RPMI7951 (cell line): ENCODE measurements at places on chromosomes 7 and 10. TPM values are rescaled to one million over a fixed set of nuclear protein-coding genes. Genes with fewer than 3 reads are reported as not detected.
A peak's percentile ranks its signal among the peaks of the same experiment; 100 is the strongest.

The NEUROD6 gene
- not detected in 2 replicates for total RNA-seq

The FIGNL1 gene
- 62.6 and 72.3 TPM in 2 replicates for total RNA-seq

The AKR1B15 gene
- 1.4 and 2.6 TPM in 2 replicates for total RNA-seq

The LZTS2 gene
- total RNA-seq, result 20.3 and 29.7 TPM in 2 replicates

The AKR1D1 gene
- not detected in 2 replicates for total RNA-seq

The SPDYE11 gene
- not detected in 2 replicates for total RNA-seq

The ZNF853 gene
- under 0.01 and 0.10 TPM in 2 replicates for total RNA-seq

The IL6 gene
- total RNA-seq, result 11.4 and 14.3 TPM in 2 replicates

The GPRIN2 gene
- total RNA-seq, result not detected in 2 replicates

The UNC5B gene
- total RNA-seq, result 19.3 and 25.3 TPM in 2 replicates

The ADGRA1 gene
- total RNA-seq, result not detected in 2 replicates

The R3HCC1L gene
- 12.5 and 12.6 TPM in 2 replicates for total RNA-seq

DNA sequence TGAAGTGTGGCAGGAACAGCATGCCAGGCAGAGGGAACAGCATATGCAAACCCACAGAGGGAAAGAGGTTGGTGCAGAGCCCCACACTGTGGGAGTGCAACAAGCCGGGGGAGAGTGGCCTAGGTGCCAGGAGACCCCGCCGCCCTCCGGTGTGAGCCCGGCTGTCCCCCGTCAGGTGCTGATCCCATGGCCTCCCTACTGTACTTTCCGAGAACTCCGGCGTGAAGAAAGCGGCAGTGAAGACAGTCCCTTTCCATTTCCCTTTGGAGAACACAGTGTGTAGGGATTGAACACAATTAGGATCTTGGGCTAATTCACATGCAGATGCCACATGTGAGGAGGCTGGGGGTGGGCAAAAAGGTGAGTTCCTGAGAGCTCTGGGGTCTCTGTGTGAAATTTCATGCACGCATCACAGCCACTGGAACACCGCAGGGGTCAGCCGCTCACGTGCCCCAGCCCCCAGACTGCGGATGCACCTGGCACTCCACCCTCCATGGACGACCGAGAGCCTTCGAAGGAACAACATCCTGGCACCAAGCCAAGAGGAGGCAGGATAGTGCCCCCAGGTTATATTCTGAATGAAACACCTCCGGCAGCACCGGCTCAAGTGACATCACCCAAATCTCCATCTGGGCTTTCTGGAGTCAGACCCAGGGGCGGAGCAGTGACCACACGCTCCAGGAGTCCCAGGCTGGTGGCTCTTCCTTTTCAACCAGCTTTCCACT, 82.1 kb upstream of the PPP2R2D start:
- no peak for DNase-seq

- DNase-seq, result no peak
Measured at GRCh38 chr7:25496476-25497368, 268.4 kb upstream of the NPVF start.

GRCh38 chr10:2891073-2891769, 176.1 kb upstream of the PFKP start:
- no peak for DNase-seq

DNA sequence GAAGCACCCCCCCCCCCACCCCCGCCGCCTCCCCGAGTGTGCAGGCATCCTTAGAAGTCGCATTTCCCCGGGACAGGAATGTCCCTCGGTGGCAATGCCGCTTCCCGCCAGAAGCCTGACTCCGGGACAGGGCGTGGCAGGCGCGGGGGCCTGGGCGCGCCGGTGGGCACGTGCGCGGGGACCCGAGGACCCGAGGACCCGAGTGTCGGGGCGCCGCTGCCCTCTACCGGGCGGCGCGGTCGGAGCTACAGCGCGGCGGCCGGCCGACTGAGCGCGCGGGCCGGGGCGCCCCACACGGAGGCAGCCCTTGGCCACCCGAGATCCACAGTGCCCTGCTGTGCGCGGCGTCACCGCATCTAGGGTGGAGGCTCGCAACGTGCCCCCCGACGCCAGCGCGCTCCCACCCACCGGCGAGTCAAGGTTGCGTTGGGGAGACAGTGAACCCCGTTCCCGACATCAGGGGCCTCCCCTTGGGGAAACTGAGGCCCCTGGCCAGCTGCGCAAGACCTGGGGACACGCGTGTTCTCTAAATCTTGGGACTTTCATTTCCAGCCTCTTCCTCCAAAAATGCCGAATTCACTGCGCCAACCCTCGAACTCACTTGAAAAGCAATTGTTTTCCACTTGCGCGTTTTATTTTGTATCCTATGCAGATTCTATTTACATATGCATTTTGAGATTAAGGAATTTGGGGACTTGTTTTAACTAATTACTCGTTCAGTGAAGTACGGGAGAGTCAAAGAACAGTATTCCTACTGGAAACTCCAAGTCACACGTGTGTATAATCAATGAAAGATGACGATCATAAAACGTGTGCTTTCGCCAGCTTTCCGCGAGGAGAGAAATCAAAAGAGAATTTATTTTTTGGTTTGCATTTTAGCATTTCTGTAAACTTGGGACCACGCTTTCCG, 3.1 kb upstream of the CUX1 start:
- peak; percentile 60 for DNase-seq

GRCh38 chr7:100951888-100952560, 2.7 kb downstream of the MUC3A start:
- DNase-seq, result no peak

- DNase-seq, result no peak
Measured at GRCh38 chr7:119578116-119578515, 694.9 kb upstream of the KCND2 start.

DNA sequence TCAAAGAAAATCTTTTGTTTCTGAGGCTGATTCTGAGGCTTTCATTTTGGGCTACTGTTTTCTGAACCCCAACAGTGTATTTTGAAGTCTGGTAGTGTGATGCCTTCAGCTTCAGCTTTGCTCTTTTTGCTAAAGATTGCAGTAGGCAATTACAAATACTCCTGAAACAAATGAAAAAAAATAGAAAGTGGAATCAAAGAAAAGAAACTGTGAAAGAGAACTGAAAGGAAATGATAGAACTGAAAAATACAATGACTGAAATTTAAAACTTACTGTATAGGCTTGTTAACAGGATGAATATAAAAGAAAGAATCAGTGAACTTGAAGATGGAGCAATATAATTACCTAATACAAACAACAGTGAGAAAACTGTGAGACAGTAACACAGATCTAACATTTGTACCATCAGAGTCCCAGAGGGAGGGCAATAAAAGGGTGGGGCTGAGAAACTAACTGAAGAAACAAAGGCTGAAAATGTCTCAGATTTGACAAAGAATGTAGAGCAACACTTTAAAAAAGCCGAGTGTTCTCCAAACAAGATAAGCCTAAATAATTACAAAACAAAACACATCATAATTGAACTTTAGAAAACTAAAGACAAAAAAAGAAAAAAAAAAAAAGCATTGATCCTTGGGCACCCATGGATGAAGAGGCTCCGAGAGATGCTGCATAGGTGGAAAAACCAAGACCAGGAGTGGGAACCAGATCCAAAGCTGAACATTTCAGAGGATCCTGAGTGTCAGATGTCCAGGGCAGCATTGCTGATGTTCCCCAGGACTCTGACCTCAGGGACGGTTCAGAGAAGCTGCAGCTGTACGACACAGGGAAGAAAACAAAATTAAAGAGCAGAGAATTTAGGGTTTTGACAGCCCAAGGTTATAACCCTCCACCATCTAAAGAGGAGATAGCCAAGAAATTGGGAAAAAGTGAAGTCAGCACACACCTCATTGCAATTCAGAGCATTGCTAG, 223.2 kb upstream of the IGFBP3 start:
- no peak for DNase-seq

DNA sequence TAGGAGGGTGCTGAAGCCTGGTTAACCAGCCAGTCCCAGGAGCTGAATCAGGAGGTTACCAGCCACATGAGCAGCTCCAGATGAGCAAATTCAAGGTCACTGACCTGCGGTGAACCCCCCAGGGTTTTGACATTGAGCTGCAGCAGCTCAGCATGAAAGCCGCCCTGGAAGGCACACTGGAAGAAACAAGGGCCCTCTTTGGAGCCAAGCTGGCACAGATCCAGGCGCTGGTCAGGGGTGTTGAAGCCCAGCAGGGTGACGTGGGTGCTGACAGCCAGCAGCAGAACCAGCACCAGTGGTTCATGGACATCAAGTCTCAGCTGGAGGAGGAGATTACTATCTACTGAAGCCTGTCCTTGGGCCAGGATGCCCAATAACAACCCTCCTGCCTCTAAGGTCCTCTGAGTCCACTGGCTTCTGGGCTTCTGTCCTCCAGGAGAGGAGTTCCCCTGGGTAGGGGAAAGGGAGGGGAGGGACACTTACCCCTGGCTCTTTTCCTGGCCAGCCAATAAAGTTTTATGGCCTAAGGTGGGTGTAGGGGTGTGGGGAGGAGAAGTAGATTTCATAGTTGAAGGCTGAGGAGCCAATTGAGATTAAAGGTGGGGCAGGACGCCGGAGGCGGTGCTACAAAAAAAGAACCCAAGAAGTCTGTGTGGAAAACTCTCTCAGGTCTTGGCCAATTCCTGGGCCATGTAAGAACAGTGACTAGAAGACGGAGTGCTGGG, 29.4 kb upstream of the ATOH7 start:
- DNase-seq, result peak; percentile 24

- DNase-seq, result peak; percentile 78
Measured at GRCh38 chr7:30845426-30846135, 66.1 kb upstream of the AQP1 start.

GRCh38 chr10:80196950-80197315, 8.4 kb downstream of the ANXA11 start:
- DNase-seq, result no peak

GRCh38 chr10:72694476-72695369, 2.8 kb downstream of the MCU start:
- peak; percentile 42 for DNase-seq

GRCh38 chr7:91266689-91267090, 2.5 kb downstream of the FZD1 start:
- no peak for DNase-seq

DNA sequence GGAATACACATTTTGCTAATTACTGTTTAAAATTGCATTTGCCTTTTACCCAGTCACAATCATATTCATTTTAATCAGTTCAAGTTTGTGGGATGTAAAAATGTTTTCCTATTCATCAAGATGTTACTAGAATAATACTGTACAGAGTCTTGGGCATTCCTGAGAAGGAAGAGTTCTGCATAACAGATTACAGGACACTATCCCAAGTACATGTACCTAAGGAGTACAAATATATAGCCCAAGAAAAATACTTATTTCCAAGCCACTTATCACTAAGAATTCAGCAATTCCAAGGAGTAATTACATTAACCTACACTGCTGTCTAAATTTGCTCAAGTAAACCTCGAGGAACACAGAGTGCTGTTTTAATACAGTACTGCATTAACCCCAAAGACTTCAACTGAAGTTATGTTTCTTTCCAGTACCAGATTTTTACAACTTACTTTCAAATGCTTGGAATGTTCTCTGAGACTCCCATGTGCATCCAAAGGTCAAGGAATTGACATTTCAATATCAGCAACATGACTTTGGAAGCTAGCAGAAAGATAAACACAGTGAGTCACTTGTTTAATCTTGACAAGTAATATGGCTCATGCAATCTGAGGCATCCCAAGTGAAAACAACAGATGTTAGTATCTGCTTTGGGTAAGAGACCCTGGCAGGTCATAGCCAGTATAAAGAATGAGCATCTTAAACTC, 125.4 kb upstream of the BET1 start:
- peak; percentile 86 for DNase-seq

- DNase-seq, result peak; percentile 96
Measured at GRCh38 chr7:46908770-46909169, 673.1 kb downstream of the TNS3 start.

GRCh38 chr7:114086537-114086913, 167.7 kb upstream of the PPP1R3A start:
- DNase-seq, result no peak

DNA sequence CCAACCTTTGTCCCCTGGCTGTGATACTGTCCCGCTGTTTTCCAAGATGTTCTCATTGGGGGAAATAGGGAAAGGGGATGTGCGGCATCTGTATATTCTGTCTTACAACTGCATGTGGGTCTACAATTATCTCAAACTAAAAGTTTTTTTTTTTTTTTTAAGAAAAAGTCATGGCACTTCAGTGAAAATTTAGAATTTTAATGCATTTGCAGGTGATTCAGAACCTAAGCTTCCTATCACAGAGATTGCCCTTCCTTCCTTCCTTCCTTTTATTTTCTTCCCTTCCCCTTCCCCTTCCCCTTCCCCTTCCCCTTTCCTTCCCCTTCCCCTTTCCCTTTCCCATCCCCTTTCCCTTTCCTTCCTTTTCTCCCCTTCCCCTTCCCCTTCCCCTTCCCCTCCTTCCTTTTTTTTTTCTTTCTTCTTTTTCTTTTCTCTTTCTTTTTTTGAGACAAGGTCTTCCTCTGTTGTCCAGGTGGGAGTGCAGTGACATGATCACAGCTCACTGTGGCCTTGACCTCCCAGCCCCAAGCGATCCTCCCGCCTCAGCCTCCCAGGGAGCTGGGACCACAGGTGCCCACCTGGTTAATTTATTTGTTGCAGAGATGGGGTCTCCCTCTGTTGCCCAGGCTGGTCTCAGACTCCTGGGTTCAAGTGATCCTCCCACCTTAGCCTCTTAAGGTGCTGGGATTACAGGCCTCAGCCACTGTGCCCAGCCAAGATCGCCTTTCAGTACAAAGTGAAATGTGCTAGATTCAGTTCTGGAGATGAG, 32.0 kb downstream of the JAKMIP3 start:
- no peak for DNase-seq

DNA sequence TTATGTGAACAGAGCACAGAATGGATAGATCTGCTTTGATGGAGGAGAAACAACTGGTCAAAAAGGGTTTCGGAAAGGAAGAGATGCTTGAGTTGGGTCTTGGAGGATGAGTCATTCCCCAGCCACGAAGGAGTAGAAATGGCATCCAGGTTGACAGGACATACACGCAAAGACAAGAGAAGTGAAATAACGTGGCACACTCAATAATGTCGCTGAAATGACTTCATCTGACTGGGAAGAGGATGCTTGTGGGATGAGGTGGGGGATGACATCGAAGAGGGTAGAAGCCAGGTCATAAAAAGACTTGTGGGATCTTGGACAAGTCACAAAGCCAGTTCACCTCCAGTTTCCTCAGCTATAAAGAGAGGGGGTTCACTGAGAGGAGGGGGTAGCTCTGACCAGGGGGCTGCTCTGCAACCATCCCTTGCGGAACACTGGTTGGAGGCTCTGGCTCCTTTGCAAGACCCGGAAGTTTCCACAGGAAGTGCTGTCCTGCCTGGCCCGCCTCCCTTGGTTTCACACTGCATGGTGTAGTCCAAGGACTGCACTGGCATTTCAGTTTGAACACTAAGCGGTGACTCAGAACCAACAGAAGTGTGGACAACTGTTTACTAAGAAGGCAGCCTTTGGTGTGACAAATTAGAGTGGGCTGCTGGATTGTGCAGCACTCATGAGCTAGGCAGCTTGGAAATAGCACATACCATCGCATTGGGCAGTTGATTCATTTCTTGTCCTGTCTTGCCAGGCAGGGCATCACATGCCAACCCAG, 189.9 kb upstream of the ADO start:
- peak; percentile 93 for DNase-seq

DNA sequence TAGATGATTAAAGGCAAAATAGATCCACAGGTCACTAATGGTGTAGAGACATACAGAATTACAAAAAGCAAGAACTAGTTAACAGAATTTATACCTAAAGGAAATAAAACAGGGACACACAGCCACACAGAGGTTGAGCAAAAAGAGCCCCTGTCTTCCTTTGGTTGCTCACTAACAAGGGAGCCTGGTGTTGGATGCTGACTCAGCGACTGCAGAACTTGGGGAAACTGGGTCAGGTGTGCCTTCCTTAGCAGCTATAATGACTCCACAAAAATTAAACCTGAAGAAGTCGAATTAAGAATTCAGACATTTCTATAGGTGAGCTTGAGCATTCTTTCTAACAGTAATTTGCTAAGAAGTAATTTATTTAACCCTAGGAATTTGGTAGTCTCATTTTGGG, 15.0 kb downstream of the POM121L12 start:
- no peak for DNase-seq
